ENCODE measurements at places on chromosomes 6 and 20.

GRCh38 chr20:7723284-7723683, 217.0 kb downstream of the HAO1 start:
- no peak for DNase-seq

- DNase-seq, result no peak
Observed at GRCh38 chr6:79438030-79438429, 99.2 kb downstream of the LCA5 start.

GRCh38 chr20:32140603-32141002, 31.1 kb downstream of the TM9SF4 start:
- no peak for DNase-seq

- peak; percentile 11 for DNase-seq
Observed at GRCh38 chr20:48052475-48052835, 267.2 kb upstream of the SULF2 start.

GRCh38 chr6:30711758-30712380, 5.2 kb downstream of the MDC1 start:
- DNase-seq, result no peak

All from fibroblast of skin of left quadriceps (primary cell).